ENCODE measurements at places on chromosomes 16 and 17.

DNA sequence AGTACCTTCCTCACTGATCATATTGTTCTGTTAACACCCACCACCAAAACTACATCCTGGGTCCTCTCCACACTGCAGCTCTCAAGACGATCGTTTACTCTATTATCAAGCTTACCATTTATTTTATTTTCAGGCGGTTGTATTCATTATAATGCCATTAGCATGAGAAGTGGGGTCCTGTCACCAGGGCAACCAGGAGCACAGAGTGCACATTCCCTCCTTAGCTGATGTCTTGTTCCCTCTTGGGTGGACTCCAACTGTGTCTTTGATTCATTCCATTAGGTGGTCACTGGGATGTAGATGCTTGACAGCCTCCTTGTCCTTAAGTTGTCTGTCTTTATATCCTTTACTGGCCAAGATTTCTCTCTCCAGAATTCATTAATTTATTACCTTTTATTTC lies 965.9 kb upstream of the EEF2KMT start:
- H3K27me3 ChIP-seq = no peaks in the 10 kb centered on the region
- H3K4me1 ChIP-seq = no peaks in the 10 kb centered on the region
- no peaks in the 10 kb centered on the region for H3K36me3 ChIP-seq
- no peak for DNase-seq
- H3K4me3 ChIP-seq = no peak overlapping the region
- no peak overlapping the region for H3K27ac ChIP-seq

GRCh38 chr17:6749519-6749918 lies 6.3 kb upstream of the XAF1 start:
- DNase-seq = no peak
- peaks cover 23% of the 10 kb centered on the region for H3K4me1 ChIP-seq
- H3K27ac ChIP-seq = no peak overlapping the region

- no peaks in the 10 kb centered on the region for H3K4me1 ChIP-seq
- H3K27me3 ChIP-seq = no peaks in the 10 kb centered on the region
- no peak for DNase-seq
- no peak overlapping the region for H3K27ac ChIP-seq
Observed at GRCh38 chr17:33725675-33726271, 432.7 kb upstream of the ASIC2 start.

DNA sequence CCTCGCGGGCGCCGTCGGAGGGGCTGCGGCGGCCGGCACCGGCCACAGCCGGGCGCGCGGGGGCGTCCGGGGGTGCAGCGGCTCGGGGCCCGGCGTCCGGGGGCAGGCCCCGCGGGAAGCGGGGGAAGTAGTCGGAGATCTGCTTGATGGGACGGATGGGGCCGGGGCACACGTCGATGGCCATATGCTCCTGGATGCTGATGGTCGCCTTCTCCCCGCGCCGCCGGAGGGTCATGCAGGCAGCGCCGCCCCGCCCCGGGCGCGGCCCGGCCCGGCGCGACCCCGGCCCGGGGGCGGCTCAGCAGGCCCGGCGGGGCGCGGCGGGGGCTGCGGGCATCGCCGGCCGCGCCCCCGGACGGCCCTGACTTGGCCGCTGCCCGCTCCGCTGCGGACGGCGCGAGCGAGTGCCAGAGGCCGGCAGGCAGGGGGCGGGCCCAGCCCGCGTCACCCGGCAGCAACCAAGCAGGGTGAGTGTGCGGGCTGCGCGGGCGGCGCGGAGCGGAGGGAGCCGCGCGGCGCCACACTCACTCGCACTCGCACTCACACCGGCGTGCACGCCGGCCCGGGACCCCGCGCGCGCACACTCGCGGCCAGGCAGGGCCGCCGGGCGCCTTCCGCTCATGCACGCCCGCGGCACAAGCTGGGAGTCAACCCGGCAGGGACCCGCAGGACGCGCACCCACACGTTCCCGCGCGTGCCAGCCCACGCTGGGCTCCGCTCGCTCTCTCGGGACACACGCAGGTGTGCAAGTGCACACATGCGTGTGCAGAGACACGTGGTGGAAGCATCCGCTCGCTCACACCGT lies at the start of gene DOC2B:
Gene DOC2B (minus strand): TSS at position 406 of the 805 bp plus-strand sequence. CDS start 171 bp downstream, at position 235.
- H3K36me3 ChIP-seq = no peaks in the 10 kb centered on the region
- H3K27ac ChIP-seq = no peak within 1 kb of the TSS
- H3K27me3 ChIP-seq = peaks cover 54% of the 10 kb centered on the region
- DNase-seq = no peak
- no peak within 1 kb of the TSS for H3K4me3 ChIP-seq

- no peak overlapping the region for H3K4me3 ChIP-seq
- no peak overlapping the region for H3K27ac ChIP-seq
- H3K27me3 ChIP-seq = peaks cover 3% of the 10 kb centered on the region
- no peak for DNase-seq
- no peaks in the 10 kb centered on the region for H3K36me3 ChIP-seq
- no peaks in the 10 kb centered on the region for H3K4me1 ChIP-seq
Observed at GRCh38 chr16:47927330-47927729, 228.5 kb downstream of the ABCC12 start.
